ENCODE measurements at places on chromosomes 2 and 18.

DNA sequence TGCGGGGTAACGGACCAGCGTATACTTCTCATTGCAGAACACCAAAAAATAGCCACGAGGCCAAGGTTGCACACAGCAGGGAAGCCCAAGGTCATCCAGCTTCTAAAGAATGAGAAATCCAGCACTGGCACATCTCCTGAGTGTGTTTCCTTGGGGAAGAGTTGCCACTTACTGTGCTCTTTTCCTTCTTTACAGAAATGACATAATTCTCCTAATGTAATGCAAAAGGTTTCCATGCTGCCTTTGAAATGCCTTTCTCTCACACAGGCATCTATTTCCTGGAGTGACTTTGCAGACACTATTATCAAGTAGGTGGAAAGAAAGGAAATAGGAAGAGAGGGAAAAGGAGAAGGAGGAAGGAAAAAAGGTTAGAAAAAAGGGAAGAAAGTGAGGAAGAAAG, 862.1 kb upstream of the CELF4 start:
- DNase-seq, result no peak

- DNase-seq, result no peak
These were observed 2.4 kb downstream of the TRABD2A start for GRCh38 chr2:84878459-84878858.

DNA sequence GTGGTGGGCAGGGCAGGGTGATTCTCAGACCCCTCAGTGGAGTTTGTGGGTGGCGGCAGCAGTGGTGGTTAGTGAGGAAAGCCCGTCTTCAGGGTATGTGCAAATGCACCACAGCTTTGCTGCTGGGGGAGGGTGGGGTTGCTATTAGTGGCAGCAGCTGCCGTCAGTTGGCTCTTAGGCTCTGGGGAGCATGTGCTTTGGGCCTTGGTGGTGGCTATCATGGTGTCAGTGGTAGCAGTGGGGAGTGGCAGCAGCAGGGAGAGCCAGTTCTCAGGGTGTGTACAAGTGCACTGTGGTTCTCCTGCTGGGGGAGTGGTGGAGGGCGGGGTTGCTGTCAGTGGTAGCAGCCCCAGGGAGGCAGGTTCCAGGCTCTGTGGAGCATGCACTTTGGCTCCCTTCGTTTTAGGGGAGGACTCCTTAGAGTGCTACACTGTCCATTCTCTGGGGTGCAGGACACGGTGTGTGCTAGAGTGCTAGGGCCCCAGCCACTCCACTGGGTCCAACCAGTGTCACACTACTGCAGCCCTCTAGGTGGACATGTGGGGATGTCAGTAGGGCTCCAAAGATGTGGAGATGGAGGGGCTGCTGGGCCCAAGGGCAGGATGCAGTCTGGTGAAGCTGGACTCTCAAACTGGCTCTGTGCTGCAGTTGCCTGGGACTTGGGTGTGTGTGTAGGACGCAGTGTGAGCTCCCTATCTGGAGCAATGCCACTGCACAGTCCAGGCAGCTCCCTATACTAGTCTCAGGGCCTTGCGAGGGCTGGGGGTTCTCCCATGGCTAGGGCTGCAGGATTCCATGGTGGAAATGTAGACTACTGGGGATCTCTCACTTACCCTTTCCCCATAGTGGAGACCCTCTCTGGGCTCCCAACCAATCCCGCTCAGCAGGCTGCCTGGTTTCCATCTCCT, 45.3 kb downstream of the ADCYAP1 start:
- DNase-seq, result no peak

DNA sequence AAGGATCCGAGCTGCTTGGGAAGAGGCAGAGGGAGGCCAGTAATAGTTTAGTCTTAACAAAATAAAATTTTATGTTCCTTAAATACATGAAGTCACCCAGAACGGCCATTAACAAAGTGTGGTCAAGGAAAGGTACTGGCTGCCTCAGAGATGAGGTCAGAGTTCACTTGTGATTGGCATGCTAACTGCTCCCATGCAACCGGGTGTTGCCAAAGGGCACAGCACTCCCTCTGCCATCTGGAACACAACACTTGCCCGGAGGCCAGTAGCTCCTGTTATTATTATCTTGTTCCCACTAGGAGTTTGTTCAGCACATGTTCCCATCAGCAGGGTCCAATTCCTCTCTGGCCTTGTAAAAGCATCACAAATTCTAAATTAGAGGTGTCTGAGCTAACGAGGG, 207.0 kb downstream of the CYP26B1 start:
- no peak for DNase-seq

GRCh38 chr2:233848276-233848675, 6.1 kb downstream of the HJURP start:
- no peak for DNase-seq

DNA sequence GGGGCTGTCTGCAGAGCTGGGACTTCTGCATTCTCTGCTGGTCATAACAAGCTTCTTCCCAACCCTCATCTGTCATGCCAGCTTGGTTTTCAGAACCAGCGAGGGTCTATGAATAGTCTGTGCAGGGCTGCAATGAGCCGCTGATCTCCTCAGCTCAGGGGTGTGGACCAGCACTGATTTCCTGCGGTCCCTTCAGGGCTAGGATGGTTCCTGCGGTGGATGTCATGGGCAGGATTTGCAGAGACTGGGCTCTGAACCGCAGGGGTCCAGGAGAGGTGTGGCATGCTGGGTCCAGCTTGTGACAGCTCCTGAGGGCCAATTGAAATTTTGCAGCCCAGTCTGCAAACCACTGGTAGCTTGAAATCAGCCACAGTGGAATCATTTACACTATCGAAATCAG, 188.2 kb upstream of the AGAP1 start:
- DNase-seq, result no peak

GRCh38 chr2:121649149-121649595, at the start of gene CLASP1:
Gene CLASP1, minus strand, starts transcription at chr2:121649462. Its CDS starts 43,567 bp downstream, at chr2:121605895.
- DNase-seq, result peak; percentile 96

- no peak for DNase-seq
These were observed 165.2 kb downstream of the SH3BP4 start for GRCh38 chr2:235116885-235117492.

DNA sequence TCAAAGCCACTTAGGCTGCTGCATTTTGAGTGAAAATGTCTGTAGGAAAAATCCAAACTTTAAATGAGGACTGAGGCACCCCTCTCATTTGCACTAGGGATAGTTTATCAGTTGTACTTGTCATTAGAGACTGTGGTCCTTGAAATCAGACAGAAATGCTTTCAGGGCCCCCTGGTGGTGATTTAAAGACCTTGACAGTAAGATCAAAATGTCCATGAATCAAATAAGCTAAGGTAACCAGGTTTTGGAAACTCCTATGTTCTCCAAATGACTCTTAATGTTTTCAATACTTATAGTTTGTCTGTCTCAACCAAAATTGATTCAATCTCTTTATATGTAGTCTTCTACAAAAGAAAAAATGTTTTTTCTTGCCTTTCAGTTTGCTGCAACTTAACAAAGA, 28.8 kb upstream of the DDX18 start:
- DNase-seq, result peak; percentile 27

GRCh38 chr2:26648516-26648915, 7.3 kb upstream of the CIB4 start:
- no peak for DNase-seq

GRCh38 chr18:25830787-25831186, 259.6 kb downstream of the SS18 start:
- DNase-seq, result no peak

- DNase-seq, result no peak
These were observed 30.6 kb downstream of the RTN4 start for GRCh38 chr2:55019526-55020258.

GRCh38 chr2:212037062-212037461, 501.5 kb downstream of the ERBB4 start:
- DNase-seq, result no peak

DNA sequence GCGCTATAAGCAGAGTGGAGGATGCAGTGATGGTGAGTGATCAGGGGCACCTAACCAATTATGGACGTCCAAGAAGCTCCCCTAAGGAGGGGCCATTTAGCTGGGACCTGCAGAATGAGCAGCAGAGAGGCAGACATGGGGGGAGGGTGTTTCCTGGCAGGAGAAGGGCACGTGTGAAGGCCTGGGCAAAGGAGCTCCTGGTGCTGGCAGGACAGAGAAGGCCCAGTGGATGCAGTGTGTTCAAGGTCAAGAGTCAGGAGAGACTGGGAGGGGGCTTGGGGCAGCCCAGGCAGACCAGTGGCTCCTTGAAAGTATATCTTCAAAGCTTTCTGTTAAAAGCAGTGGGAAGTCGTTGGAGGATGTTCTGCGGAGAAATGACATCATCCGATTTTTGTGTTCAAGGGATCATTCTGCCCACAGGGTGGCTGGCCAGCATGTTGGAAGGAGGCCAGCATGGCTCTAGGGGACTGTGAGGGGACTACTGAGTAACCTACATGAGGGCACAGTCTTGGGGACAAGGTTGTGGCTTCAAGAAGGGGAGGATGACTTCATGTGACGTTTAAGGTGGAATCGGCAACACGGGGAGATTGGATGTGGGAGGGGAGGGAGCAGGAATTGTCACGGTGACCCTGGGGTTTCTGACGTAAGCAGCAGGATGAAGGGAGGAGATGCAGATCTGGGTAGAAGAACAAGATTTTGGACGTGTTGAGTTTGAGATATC, 9.0 kb upstream of the CIB4 start:
- DNase-seq, result no peak

GRCh38 chr2:177338177-177338721, 54.3 kb upstream of the AGPS start:
- DNase-seq, result no peak

GRCh38 chr18:59623456-59624368, 73.5 kb downstream of the CCBE1 start:
- no peak for DNase-seq

- DNase-seq, result peak; percentile 89
These were observed 30.2 kb upstream of the RIOK3 start for GRCh38 chr18:23422751-23423418.

DNA sequence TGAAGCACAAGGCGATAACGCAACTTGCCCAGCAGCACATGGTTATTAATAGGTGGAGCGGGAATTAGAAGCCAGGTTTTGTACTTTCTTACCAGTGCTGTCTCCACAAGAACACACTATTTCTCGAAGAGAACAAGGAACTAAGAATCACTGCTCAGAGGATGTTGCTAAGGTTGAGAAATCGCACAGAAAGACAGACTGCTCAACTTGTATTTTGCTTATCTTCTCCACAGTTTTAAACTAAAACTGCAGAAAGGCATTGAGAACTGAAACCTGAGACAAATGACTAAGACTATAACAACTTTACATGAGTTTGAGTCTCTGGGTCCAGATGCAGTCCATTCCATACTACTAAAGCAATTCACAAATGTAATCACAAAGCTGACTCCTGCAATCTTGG, 6.2 kb downstream of the PRKD3 start:
- DNase-seq, result no peak

DNA sequence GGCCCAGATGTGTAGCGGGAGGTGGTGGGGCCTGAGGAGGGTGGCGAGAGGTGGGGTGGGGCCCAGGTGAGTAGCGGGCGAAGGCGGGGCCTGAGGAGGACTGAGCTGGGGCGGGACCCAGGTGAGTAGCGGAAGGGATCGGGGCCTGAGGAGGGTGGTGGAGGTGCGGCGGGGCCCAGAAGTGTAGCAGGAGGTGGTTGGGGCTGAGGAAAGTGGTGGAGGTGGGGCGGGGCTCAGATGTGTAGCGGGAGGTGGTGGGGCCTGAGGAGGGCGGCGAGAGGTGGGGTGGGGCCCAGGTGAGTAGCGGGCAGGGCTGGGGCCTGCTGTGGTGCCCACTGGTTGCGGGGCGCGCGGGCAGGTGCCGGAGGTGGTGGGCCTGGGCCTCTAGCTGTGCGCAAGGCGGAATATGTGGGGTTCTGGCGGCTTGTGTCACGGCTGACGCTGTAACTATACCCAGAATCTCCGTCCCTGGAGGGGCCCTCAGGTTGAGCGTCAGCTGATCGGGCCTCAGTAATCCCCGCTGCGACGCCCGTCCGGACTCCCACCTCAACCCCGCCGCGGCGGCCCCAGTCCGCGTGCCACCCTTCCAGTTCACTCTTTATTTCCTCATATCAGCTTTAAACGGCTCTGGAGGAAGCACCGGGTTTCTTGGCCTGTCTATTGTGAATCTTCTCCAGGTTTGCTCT, 866 bp upstream of the SF3B6 start:
- no peak for DNase-seq

- no peak for DNase-seq
These were observed 4.9 kb upstream of the SLC14A1 start for GRCh38 chr18:45719106-45719505.

DNA sequence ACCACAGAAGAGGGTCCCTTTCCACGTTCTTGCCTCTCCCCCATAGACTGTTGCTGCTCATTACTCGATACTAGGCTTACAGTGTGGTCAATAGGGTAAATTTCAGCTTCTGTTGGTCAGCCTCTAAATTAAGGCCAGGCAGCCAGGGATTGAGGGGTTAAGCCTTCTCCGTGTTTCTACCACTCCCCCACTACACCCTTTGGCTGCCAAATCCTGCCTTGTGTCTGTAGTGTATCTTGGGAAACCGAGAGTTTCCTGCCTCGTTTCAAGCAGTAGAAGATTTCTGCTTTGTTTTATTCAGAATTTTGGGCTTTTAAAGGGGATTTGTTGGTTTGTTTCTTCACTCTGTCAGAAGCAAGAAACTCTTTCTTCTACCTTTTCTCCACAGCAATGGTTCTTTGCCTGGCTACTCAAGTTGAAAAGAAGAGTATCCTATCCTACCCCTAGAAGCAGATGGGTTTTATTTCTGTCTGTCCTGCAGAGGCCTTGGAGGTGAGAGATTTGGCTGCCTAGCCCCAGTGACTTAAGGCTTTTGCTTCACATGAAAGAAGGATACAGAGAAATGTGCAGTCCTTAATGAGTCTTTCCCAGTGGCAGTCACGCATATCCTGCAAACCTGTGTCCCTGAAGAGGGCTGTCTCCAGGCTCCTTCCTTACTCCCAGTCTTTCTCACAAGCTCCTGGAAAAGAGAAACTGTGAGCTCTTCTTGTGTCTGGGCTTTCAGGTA, 261.5 kb upstream of the TANK start:
- DNase-seq, result no peak

GRCh38 chr2:162212366-162212765, 30.9 kb downstream of the FAP start:
- no peak for DNase-seq

GRCh38 chr2:120269076-120269744, 16.6 kb downstream of the RALB start:
- DNase-seq, result no peak

- no peak for DNase-seq
These were observed 232.3 kb downstream of the MREG start for GRCh38 chr2:215780907-215781685.

GRCh38 chr2:161316701-161317100, 8.5 kb downstream of the PSMD14 start:
- no peak for DNase-seq

GRCh38 chr2:25835906-25836305, 42.4 kb downstream of the ASXL2 start:
- no peak for DNase-seq
